ENCODE measurements at places on chromosomes 1 and 21. TPM values are rescaled to one million over a fixed set of nuclear protein-coding genes. Genes with fewer than 3 reads are reported as not detected.

Gene CGN
- polyA plus RNA-seq, result 3.0 TPM

Gene CLCA4
- not detected for polyA plus RNA-seq

- no peak for DNase-seq
Measured at GRCh38 chr1:11024154-11024873, 11.9 kb downstream of the TARDBP start.

Gene UMODL1
- polyA plus RNA-seq, result not detected

GRCh38 chr1:66296370-66296769 lies 237.6 kb upstream of the SGIP1 start:
- no peak for DNase-seq

DNA sequence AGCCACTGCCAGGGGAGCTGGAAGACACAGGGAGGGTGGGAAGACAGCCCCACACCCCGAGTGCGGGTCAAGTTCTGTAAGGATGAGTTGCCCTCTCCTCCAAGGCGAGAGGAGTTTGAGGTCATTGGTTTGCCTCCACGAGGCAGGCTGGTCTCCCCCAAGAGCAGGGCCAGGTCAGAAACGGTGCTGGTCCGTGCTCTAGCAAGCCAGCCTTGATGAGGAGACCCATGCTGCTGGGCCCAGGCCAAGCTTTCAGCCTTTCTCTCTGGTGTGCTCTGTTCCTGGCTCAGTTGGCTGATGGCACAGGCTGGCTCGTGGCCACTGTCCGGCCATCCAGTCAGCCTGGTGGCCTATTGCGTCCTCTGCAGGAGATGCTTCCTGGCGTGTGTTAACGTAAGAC lies 12.0 kb upstream of the PCBP3 start:
- no peak for DNase-seq

GRCh38 chr1:83583351-83584014 lies 415.4 kb downstream of the TTLL7 start:
- peak; percentile 4 for DNase-seq

Gene COG2
- polyA plus RNA-seq, result 23.4 TPM

- no peak for DNase-seq
Measured at GRCh38 chr21:41977034-41977950, 23.5 kb upstream of the C2CD2 start.

Gene CD247
- polyA plus RNA-seq, result 0.10 TPM

- DNase-seq, result no peak
Measured at GRCh38 chr1:209926045-209926444, 12.0 kb upstream of the SYT14 start.

DNA sequence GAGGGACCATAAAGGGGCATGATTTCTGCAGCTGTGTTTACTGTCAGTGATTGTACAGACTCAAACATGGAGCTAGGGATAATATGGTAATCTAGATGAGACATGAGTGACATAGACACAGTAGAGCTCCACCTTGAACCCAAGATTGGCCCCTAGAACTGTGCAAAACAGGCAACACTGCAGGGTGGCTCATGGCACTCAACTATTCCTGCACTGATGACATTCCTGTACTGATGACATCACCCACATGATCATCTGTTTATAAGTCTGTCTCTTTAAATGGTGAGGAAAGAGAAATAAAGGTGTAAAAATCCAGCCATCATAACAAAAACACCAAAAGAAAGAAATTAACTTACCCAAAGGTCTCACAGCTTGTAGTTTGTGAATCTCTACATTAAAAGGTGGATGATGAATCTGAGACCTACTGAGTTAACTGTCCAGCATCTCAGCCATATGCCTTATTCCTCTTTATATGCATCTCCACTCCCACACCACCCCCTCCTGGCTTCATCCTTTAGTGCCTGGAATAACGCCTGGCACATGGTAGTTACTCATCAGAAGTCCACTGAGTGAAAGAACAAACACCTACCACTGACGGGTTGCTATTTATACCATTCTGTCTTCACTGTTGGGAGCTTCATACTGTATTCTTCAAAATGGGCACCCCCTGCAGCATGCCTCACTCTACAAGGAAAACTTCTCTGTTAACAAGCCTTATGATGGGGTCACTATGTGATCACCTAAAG lies at the start of gene LRRC53:
LRRC53 (minus strand) TSS at position 442 of the 746 bp plus-strand sequence. CDS start 29,262 bp downstream, outside the sequence.
- no peak for DNase-seq

GRCh38 chr1:25893116-25893515 lies 13.1 kb downstream of the STMN1 start:
- DNase-seq, result no peak

DNA sequence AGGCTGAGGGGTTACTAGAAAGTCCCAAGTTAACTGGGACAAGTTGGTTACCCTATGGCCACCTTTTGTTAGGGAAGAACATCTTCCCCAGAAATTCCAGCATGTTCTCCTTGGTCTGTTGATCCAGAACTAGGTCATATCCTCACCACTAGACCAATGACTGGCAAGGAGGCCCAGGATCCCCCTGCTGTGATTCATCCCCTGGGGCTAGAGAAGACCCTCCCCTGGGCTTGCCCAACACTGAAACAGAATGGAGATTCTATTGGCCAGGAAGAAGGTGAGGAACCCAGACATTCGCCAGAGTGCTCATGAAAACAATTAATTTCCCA lies 90.1 kb upstream of the SIM2 start:
- DNase-seq, result no peak

Gene KRTAP11-1
- not detected for polyA plus RNA-seq

Gene F5
- polyA plus RNA-seq, result 0.04 TPM

- peak; percentile 82 for DNase-seq
Measured at GRCh38 chr1:45014321-45015028, 2.4 kb downstream of the UROD start.

Gene ZNF593OS
- polyA plus RNA-seq, result not detected

Gene NFASC
- polyA plus RNA-seq, result 0.39 TPM

DNA sequence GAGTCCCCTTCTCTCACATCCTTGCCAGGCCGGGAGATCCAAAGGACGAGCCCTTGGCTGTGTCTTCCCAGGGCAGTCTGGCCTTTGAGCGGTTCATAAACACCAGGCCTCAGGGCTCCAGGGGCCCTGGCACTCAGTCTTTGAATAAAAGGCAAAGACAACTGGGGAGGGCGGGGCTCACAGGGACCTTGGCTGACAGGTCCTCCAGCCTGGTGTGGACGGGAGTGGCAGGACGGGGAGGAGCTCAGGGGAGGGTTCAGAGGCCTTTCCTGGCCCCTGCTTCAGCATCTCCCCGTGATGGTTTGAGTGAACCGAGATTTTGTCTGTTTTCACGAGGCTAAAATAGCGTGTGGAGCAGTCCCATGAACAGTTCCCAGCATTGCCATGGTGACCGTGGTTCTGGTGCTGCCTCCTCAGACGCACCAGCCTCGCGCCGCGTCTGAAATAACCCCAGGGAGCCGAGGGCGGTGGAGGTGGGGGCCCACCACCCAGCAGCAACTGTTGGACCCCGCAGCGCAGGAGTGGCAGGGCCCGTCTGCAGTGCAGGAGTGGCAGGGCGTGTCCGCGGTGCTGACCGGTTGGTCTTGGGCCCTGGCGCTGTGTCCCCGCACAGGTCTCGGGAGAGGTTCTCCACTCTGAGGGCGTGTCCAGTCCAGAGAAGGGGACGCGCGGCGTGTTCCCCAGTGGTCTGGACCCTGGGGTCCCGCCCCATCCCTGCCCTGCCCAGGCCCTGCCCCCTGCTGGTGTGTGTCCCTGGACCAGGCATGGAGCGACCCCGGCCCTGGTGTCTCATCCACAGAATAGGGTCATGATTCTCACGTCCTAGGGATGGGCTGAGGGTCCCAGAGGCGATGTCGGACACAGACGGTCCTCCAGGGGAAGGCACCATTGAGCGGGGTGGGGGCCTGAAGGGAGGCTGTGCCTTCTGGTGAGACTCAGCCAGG lies 7.1 kb upstream of the PRKCZ start:
- no peak for DNase-seq
